NCI-H1930 (cell line): ENCODE measurements at places on chromosomes 12 and 14.
A peak's percentile ranks its signal among the peaks of the same experiment; 100 is the strongest.

GRCh38 chr12:49366096-49366651, 1.1 kb upstream of the SPATS2 start:
- no peak for DNase-seq

GRCh38 chr12:58888131-58888783, 32.0 kb downstream of the LRIG3 start:
- DNase-seq, result no peak

DNA sequence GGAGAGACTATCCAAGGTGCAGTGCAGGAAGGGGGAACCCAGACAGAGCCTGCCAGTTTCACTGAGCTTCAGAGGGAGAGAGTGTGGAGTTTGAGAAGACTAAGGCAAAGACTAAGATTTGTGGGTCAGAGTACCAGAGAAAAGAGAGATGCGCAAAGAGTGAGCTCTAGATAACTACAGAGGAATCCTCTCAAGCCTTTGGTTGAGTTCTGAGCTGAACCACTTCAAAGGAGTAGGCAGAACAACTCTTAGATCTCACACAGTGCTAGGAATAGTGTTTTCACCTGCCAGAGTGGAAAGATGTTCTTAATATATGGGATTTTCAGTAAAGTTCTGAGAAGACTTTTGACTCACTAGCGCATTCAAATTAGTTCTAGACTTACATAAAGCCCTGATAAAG, 10.7 kb upstream of the M6PR start:
- DNase-seq, result no peak

DNA sequence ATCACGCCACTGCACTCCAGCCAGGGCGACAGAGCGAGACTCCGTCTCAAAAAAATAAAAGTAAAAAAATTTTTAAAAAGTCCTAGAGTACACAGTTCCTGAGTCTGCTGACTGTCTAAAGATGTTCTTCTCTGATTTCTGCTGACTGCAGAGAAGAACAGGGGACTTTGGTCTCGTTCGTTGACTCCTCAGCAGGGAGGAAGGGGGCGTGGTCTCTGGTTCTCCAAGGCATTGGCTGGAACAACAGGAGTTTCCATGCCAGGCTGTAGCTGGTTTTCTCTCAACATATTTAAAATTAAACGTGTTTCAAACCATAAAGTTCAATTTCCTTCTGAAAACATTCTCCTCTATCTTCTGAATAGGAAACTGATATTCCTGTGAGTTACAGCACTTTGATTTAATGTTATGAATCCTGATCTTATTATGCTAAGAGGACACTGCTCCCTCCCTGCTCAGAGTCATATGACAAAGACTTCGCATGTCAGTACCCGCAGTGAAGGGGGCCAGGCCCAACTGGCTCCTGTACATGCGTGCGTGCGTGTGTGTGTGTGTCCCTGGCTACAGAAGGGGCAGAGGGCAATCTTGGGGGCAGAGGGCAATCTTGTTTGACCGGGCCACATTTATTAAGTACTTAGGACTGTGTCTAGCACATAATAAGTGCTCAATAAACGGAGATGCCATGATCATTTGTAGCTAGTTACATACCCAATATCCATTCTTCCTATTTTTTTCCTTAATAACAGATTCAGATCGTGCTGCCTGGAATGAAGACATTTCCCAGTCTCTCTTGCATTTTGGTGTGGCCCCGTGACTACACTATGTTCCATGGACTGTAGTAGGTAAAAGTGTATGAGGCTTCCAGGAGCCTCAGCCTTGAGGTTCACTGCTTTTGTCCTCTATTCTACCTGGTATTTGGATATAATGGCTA, 16.5 kb upstream of the HNF1A start:
- no peak for DNase-seq

- no peak for DNase-seq
These were observed 70.3 kb upstream of the NR2C1 start for GRCh38 chr12:95143621-95144205.

GRCh38 chr14:36111822-36112583, 64.5 kb downstream of the PTCSC3 start:
- no peak for DNase-seq

DNA sequence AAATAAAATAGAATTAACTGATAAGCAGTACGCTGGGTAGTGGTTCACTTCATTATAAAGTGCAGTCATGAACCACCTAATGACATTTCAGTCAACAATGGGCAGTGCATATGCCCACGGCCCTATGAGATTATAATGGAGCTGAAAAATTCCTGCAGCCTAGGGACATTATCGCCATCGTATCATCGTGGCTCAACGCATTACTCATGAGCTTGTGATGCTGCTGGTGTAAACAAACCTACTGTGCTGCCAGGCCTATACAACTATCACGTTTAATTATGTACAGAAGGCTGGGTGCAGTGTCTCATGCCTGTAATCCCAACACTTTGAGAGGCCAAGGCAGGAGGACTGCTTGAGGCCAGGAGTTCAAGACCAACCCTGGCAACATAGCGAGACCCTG, 62.3 kb upstream of the TMEM263 start:
- no peak for DNase-seq

GRCh38 chr12:80698256-80698655, 9.2 kb upstream of the MYF6 start:
- no peak for DNase-seq

GRCh38 chr12:9132008-9132535, 16.4 kb upstream of the A2M start:
- no peak for DNase-seq

GRCh38 chr14:79383475-79383874, 827.8 kb downstream of the DIO2 start:
- no peak for DNase-seq

- peak; percentile 33 for DNase-seq
These were observed 160.7 kb upstream of the TMTC1 start for GRCh38 chr12:29944269-29945000.

DNA sequence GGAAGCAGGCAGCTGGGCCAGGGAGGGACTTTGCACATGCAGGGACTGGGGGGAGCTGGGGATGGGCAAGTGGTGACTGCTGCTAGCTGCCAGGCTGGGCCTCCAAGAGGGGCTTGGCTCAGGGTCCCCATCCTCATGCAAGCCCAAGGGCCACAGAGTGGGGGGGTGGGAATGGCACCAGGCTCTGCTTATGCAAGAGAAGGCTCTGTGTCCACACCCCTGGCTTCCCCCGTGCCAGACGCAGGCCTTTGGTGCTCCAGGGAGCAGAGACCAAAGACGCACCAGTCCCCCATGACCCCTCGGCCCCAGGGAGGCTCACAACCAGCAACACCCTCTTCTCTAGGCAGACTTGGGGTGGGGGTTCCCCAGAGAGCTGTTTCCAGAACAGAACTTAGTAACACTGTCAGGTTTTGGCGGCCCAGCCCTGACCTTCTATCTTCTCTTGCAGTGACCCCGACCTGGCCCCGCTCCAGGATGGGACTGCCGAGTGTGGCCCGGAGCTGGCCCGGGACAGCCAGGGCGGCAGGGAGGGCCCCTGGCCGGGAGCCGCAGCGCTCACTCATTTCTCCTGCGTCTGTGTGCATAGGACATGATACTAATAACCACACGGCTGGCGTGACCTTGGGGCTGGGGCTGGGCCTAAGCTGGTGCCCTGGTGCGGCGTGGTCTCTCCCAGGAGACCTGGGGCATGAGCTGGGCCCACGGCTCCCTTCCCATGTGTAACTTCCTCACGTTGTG, 14.3 kb downstream of the XRCC3 start:
- no peak for DNase-seq

DNA sequence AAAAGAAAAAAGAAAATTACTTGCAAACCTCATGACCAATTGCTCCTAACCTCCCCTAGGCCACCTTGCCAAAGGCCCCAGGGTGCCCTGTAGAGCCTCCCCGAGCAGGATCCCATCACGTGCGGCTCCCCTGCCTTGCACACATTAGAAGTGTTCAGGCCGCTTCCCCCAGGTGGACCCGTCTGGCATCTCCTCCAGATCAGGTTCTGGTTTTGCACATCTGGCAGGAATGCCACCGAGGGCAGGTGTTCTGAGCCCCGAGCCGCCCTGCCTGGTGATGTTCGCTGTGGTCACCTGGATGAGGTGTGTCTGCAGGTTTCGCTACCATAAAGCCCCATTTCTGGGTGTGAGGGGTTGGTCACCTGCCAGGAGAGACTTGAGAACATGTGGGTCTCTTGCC, 19.3 kb downstream of the MMP17 start:
- no peak for DNase-seq

DNA sequence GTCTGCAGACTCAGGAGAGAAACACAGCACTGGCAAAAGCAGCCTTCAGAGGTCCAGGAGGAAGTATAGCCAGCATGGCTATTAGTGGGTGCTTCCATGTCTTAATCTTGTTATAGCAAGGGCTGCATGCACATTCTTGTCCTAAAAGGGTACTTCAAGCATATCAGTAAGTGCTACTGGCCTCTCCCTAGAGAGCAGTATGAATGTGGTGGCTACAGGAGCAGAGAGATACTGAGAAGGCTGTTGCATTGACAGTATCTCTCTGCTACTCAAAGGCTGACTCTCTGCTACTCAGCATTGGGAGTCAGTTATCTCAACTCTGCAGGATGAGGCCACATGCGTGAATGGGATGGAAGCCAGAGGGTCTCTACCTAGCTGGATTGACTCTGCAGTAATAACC, 2.0 kb downstream of the GARIN6 start:
- DNase-seq, result no peak

GRCh38 chr14:73741386-73741875, 27.2 kb upstream of the PNMA1 start:
- no peak for DNase-seq

DNA sequence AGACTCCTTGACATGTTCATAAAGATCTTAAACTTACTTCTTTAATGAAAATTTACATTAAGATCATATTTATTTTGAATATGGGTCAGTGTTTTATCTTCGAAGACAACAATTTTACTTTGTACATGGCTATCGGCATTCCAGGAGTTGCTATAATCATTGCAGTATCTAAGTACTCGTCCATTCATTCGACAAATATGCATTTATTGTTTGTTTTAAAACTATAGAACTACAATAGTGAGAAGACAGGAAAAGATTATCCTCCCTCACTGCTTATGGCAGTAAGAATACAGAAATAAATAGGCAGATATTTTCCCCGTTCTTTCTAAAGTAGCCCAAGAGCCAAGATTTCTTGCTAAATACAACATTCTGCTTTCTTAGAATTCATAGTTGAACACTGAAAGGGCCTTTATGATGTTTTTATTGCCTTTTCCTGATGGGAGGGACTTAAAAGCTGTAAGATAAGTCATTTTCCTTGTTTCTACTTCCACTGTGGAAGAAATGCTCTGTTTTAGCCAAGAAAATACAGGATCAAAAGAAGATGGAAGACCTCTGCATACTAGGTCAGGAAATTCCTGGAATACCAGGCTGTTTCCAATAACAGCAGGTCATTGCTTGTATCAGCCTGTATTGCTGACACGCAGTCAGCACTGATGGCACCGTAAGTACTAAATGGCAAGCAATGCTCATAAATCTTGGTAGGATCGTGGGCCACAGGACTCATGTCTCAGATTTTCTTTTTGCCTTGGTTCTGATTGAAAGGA, 521.0 kb upstream of the ATP2B1 start:
- DNase-seq, result no peak

DNA sequence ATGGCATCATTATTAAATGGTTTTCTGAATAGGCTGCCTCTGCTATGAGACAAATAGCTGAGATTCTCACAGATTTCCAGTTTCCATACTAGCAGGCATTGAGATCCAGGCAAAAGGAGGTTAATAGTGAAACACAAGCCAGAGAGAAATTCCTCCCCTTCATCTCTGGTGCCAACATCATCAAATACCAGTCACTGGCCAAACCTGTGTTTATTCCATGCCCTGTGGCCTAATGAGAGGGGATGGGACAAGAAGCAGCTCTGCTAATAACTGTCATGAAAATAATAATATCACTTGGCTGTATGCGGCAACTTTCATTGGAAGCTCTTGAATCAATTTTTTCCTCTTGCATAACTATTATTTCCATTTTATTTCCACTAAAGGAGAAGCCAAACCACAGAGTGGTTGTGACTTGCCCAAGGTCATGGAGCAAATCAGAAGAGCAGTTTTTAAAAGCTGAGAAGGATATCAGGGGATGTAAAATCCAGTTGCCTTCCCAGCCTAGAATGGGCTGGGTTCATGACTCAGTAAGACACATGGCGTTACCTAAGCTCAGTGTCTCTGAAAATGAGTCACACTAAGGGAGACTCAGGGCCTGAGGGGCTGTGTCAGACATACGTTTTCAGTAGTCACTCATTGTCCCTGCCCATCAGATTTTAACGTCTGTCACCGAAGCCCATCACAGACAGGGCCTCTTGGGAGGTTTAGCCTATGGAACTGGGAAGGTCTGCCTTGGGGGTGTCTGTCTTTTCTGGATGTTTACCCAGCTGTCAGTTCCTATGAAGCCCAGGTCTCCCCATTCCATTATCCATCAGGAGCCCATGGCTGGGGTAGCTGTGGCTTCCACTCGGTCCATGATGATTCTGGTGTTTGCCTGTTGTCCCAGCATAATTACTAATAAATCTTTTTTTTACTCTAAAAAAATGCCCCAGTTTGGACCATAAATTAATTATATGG, 208.8 kb upstream of the EEA1 start:
- DNase-seq, result no peak

GRCh38 chr12:89134213-89134770, 218.0 kb downstream of the DUSP6 start:
- DNase-seq, result no peak
